ENCODE measurements at places on chromosomes 4 and X.

DNA sequence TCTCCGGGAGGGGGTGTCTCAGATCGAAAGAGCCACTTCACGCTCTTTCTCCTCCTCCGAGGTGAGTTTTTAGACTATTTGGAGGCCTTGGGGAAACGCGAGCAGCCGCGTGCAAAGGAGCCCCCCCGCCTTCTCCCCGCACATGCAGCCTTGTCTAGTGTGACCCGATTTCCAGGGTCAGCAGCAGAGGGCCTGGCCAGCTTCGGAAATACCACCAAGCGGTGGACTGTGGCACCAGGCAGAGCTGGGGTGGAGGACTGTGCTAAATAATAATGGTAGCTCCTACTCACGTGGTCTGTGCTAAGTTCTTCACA lies 79.3 kb upstream of the BCOR start:
- DNase-seq = no peak

DNA sequence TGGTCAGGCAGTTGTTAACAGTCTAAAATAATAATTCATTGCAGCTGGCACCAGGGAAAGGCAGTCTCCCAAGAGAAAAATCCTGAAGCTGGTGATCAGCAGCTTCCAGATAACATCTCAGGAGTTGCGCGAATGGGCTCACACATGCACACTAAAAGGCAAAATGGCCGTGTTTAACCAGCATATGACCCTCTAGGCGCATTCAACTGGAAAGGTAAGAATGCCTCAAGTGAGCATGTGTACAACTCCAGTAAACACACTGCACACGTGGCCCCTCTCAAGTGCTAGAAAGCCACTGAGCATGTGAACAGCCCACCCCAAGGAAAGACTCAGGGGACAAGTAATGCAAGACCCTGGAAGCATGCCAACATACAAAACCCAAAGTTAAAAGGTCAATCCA lies 33.1 kb downstream of the STPG2 start:
- DNase-seq = no peak

DNA sequence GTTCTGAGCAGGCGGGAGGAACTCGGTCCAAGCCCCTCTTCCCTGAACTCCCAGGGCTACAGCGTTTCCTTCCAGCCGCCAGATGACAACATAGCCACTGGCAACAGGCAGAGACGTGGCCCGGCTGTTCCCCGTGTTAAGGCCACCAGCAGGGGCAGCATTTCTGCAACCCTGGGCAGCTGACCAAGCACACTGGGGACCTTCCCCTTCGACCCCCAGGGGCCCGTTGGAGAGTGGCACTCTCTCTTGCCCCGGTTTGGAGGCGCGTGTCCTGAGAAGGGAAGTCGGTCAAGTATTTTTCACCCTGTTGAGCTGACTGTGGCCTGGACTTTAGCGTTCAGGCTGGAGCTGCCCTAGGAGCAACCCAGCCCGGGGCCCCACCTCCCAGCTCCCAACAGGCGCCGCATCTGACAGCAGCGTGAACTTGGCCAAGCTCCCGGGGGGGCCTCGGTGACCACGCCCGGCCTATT lies 37.6 kb downstream of the ZBTB49 start:
- DNase-seq = no peak

- DNase-seq = no peak
Observed at GRCh38 chr4:113810906-113811305, 49.4 kb upstream of the CAMK2D start.

DNA sequence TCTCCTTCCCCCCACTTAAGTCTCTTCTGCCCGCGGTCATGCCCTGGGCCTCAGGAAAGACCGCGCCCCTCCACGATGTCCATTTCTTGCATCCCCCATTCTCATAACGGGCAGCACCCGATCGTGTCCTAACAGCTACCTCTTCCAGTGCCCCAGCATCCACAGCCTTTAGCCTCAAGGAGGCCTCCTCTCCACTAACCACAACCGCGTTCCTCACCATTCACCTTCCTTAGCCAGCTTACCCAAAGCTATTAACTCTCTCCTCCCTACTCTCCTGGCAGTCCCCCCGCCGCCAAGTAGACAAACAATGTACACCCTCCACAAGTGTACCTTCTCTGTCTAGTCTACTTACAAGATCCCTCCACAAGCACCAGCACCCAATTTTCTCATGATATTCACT lies 58.6 kb upstream of the PAGE5 start:
- no peak for DNase-seq

- peak; percentile 42 for DNase-seq
Observed at GRCh38 chrX:155148724-155149537, 67.3 kb upstream of the VBP1 start.

DNA sequence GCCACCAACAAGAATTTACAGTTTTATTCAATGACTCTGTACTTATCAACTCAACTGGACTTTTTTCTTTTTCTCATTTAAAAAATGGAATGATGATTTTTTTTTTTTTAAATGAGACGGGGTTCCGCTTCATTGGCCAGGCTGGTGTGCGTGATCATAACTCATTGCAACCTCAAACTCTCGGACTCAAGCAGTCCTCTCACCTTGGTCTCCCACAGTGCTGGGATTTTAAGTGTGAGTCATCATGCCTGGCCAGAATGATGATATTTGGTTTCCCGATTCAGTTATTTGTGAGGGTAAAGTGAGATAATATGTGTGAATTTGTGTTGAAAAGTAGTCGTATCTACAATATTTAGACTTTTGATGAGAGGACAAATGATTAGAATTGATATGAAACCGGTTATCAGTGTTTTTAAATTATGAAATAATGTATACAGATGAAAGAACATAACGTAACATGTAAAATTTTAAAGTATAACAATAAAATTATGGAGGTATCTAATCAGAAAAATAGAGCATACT lies 66.0 kb upstream of the UNC5C start:
- no peak for DNase-seq

DNA sequence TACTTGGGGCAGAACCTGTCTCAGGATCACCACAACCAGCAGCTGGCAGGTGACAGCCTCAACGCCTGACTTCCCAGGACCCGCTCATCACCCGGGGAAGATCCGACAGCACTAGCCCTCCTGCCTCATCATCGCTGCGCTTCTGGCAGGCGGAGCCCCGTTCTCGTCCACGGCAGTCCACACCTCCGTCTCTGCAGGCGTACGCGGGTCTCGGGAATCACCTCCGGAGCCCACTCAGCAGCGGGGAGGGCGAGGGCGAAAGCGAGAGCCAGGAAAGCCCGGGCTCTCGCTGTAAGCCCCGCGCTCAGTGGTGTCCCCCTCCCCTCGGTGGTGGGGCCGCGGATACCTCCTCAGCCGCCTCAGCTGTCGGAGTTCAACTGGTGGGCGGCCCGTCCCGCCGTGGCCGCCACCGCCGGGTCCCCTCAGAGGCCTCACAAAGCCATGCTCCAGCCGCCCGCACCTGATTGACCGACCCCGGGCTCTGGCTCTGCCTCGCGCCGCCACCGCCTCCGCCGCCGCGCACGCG lies 518 bp upstream of the CNKSR2 start:
- DNase-seq = peak; percentile 16

GRCh38 chr4:155772459-155773195 lies 13.8 kb downstream of the GUCY1B1 start:
- DNase-seq = no peak

- DNase-seq = no peak
Observed at GRCh38 chr4:101141855-101142254, 205.5 kb downstream of the PPP3CA start.

- no peak for DNase-seq
Observed at GRCh38 chr4:8861576-8862295, 9.9 kb downstream of the HMX1 start.

DNA sequence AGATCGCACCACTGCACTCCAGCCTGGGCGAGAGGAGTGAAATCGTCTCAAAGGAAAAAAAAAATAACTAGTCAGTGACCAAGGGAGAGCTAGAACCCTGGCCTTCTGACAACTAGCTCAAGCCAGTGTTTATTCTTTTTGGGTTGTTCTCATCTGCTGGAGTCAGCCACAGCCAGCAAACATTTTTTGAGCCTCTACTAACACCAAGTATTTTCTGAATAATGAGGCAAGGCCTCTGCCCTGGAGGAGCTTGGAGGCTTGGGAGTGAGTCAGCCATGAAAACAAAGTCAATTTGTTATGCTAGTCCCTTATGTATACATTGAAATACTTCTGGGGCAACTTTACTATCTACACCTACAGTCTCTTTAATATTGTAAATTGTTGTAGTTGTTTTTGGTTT lies 46.5 kb downstream of the TMA16 start:
- DNase-seq = no peak

DNA sequence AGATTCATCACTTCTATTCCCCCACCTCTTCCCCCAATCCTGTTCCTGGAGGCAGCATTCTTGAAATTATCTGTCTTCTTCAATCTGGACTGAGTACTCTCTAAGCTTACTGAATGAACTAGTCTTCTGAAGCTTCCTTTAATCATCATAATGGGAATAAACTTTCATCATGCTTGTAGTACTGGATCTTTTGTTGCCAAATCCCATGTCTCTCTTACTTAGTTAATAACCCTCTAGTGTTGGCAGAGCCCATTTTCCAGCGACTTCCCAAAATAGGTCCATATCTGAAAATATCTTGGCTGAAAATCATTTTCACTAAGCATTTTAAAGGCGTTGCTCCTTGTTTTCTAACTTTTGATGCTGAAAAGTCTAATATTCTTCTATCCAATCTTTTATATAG lies 39.6 kb downstream of the RPS6KA3 start:
- no peak for DNase-seq

- no peak for DNase-seq
Observed at GRCh38 chrX:107780525-107780924, 3.0 kb downstream of the NCBP2L start.

GRCh38 chr4:3065551-3065950 lies 8.8 kb downstream of the HTT-AS start:
- DNase-seq = no peak

- no peak for DNase-seq
Observed at GRCh38 chrX:74104356-74105015, 199.5 kb upstream of the ZCCHC13 start.

DNA sequence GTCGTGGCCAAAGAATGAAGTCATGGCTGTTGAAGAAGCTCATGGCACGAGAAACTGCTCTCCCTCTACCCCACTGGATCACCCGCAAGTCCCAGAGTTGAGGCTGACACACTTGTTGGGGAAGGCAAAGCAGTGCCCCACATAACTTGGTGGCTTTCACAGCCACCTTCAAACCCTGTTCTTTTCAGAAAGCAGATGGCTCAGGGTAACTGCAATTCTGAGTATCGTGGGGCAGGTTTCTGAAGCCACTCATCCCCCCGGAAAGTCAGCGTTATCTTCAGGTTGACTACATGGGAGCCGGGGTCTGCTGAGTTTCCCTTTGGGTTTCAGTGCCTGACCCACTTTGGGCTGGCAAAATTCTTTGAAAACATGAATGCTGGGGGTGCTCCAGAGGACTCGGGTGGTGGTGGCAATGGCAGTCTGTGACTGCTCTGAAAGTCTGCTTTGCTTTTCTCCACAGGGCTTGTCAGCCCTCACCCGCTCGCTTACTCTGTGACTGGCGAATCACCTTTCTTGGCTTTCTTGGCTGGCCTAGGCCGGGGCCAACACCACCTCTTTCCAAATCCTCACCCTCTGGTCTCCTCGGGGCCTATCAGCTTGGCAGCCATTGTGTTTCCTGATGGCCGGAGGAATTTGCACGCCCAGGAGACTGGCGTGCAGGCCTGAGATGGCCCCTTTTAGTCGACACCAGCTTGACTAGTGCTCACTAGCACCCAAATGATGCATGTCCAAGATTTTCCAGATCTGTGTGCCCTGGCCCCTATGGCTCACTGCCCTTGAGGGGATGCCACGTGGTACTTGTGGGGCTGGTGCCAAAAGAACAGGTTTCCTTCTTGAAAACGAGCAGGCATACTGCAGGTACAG lies 7.3 kb downstream of the PPP1R3F start:
- no peak for DNase-seq

GRCh38 chr4:88819818-88820697 lies 122.4 kb upstream of the NAP1L5 start:
- no peak for DNase-seq

DNA sequence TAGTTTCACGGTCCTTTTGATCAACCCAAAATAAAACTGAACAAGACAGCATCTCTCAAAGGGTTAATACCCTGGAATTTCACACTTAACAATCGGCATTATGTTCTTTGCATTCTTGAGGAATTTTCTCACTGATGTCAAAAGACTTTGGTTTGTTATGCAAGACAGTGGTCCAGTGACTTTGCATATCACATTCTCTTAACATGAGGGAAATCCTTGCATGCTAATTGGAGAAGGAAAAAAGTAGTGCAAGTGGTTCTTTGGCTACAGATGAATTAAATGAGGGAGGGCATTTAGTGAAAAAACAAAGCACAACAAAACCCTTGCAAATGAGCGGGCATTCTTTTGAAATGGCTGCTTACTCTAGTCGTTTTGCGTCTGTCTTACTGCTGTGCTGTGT lies 105.1 kb upstream of the LIMCH1 start:
- no peak for DNase-seq

- no peak for DNase-seq
Observed at GRCh38 chr4:8674311-8674885, 81.8 kb downstream of the CPZ start.

- peak; percentile 79 for DNase-seq
Observed at GRCh38 chr4:38179690-38180377, 219.6 kb downstream of the PTTG2 start.

GRCh38 chr4:92170340-92170739 lies 133.4 kb upstream of the GRID2 start:
- no peak for DNase-seq

- no peak for DNase-seq
Observed at GRCh38 chr4:83413676-83414075, 41.9 kb downstream of the HELQ start.

DNA sequence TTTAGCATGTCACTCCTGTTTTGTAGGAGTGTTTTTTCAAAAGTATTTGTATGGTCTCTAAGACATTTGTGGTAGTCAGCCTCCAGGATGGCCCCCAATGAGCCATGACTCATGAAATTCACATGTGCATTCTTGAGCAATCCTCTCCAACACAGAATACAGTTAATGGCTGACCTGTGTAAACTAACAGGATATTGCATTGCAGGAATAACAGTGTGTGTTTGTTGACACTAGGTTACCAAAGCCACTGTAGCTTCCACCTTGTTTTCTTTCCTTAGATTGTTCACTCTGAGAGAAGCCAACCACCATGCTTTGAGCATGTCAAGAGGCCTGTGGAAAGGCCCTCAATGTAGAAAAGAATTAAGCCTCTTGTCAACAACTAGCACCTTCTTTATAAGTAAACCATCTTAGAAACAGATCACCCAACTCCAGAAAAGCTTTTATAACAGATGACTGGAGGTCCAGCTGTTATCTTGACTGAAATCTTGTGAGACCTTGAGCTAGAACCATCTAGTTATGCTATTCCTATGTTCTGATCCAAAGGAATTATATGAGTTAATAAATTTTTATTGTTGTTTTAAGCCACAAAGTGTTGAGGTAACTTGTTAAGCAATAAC lies 28.5 kb downstream of the TBCK start:
- DNase-seq = no peak

- DNase-seq = peak; percentile 38
Observed at GRCh38 chr4:156971676-156972378, at the start of gene PDGFC. TSS of gene PDGFC (minus strand) at chr4:156971799. CDS start at chr4:156970903, 896 bp downstream.

- DNase-seq = no peak
Observed at GRCh38 chr4:78363031-78363570, 188.5 kb upstream of the ANXA3 start.

DNA sequence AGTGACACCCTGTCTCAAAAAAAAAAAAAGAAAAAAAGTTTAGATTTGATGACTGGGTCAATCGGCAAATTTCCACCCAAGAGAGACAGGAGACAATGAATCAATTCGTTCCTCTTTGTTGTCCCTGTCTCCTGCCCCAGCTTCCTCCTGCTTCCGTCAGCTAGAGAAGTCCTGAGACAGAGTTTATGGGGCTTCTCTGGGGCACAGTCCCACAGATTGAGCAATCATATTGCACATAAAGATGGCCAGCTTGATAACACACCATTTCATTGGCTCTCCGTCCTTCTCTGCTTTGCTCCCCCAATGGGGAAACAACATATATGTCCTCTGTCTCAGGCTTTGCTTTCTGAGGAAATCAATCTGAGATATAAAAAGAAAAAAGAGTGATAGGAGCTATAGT lies 78.4 kb upstream of the FUNDC1 start:
- no peak for DNase-seq

Data from CD4-positive, alpha-beta T cell treated with Interleukin-1 beta for 1 hour (primary cell).